ENCODE measurements at places on chromosomes 16 and 17. TPM values are rescaled to one million over a fixed set of nuclear protein-coding genes. Genes with fewer than 3 reads are reported as not detected.

GRCh38 chr16:88812513-88813268 is 963 bp upstream of the APRT start:
- DNase-seq = no peak

- no peak for DNase-seq
Observed at GRCh38 chr16:67234180-67234597, 7.3 kb downstream of the TMEM208 start.

DNA sequence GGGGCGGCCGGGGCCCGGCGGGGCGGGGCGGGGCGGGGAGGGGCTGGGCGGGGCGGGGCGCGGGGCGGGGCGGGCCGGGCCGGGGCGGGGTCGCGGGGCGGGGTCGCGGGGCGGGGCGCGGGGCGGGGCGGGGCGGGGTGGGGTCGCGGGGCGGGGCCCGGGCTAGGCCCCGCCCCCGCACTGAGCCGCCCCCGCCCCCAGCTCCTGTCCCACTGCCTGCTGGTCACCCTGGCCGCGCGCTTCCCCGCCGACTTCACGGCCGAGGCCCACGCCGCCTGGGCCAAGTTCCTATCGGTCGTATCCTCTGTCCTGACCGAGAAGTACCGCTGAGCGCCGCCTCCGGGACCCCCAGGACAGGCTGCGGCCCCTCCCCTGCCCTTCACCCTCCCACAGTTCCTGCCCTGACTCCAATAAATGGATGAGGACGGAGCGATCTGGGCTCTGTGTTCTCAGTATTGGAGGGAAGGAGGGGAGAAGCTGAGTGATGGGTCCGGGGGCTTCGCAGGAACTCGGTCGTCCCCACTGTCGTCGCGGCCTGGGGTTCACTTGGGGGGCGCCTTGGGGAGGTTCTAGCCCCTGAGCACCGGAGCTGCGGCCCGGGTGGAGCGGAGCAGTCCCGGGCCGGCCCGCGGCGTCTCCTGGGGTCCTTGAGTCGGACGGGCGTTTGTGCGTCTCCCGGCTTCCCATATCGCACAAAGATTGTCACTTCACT is 795 bp upstream of the HBM start:
- no peak for DNase-seq

Gene CMTM1
- total RNA-seq = 8.4 TPM

Gene SPNS1
- total RNA-seq = 61.2 TPM
